SJCRH30 (cell line): ENCODE measurements at places on chromosomes 3 and 15. TPM values are rescaled to one million over a fixed set of nuclear protein-coding genes. Genes with fewer than 3 reads are reported as not detected.
A peak's percentile ranks its signal among the peaks of the same experiment; 100 is the strongest.

DNA sequence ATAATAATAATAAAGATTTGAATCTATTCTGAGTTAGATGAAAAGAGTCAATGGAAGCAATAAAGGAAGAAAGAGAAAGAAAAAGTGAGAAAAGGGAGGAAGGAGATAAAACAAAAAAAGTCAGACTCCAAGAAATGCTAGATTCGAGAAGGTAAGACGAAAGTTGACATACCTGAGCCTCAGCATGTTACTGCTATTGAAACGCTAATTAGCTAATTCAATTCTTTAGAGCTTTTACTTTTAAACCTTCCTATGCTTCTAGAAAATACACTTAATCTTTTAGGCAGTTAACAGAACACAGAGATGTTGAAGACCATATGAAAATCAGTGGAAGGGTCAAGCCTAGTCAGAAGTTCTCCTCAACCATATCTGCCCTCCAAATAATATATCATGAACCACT is 337.2 kb upstream of the ROBO2 start:
- no peak overlapping the region for H3K4me3 ChIP-seq
- no peak for DNase-seq
- no peak overlapping the region for H3K27ac ChIP-seq

DNA sequence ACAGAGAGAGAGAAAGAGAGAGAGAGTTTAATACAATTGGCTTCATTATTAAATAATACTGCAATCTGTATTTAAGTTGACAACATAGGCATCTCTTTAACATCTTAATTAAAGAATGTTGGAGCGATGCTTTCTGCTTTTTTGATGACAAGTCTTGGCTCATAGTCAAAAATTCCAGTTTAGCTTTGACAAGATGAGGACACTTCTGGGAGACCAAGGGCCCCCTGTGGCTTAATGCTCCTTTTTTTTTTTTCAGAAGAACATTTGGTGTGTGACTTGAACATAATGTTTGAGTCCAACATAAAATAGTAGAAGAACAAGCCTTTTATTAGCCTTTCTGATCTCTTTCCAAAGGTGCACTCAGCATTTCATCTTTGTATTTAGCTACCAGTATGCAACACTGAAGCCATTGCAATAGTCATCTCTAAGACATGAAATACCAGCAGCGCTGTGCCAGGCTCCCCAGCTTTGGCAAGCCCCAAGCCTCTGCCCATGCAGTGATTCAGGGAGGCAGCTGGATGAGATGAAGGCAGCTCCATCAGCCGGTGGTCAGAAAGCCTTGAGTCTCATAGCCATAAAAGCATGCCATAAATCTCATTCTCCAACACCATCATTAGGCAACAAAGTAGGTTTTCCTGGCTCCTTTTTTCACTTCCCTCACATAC is 349.4 kb upstream of the SEMA6D start:
- no peak for DNase-seq
- H3K4me1 ChIP-seq = no peaks in the 10 kb centered on the region
- H3K4me3 ChIP-seq = no peak overlapping the region
- H3K27ac ChIP-seq = no peak overlapping the region
- H3K27me3 ChIP-seq = no peaks in the 10 kb centered on the region

DNA sequence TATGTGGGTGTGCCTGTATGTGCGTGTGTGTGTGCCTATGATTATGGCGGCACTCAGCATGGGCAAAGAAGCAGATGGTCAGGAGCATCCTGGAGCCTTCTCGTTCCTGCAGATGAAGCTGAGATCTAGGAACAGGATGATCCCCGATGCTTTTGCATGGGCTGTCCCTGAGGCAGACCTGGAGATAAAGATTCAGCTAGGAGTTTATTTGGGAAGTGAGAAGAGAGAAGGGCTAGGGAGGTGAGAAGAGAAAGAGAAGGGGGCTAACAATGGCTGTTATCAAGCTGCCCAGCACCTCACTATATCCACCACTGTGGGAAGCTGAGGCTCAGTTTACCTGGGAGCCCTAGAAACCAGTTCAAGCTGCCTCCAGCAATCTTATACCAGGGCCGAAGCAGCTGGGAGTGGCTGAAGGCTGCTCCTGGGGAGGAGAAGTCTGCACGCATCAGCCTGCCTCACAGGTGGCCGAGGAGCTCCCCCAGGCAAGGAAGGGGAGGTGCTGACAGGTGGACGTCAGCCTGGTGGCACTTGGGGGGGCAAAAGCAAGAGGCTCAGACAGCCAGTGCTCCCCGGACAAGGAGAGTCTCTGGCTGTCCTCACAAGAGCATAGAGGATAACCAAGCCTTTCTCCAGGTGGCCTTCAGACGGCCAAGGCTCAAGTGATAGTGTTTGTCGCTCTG is 94.0 kb upstream of the IQSEC1 start:
- peaks cover 3% of the 10 kb centered on the region; the same call in 1 of the 2 replicates for H3K27me3 ChIP-seq
- no peak overlapping the region for H3K4me3 ChIP-seq
- H3K27ac ChIP-seq = no peak overlapping the region
- no peaks in the 10 kb centered on the region for H3K36me3 ChIP-seq

DNA sequence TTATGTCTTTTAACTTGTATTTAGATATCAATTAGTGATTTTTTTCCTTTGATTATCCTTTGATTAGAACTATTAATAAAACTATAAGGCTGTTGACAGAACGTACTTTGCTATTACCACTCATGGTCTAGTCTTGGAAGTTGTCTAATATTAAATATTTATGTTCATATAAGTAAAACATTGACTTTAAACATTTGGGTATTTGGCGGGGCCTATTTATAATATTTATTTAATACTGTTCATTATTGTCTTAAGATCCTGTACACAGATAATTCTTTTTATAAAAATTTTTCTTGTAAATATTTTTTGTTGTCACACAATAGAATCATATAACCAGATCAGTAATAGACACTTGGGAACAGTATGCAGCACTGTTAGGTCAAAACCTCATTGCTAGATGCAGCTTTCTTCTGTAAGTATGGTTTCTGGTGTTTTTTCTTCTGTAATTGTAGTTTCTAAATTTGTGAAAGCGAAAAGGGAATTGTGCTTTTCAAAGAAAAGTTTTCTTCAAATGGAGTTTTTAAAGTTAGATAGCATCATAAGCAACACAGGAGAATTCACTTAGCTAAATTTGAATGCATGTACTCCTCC is 93.4 kb downstream of the FNDC3B start:
- no peaks in the 10 kb centered on the region for H3K4me1 ChIP-seq
- H3K27ac ChIP-seq = no peak overlapping the region

- no peaks in the 10 kb centered on the region for H3K27me3 ChIP-seq
- peaks cover 8% of the 10 kb centered on the region for H3K4me1 ChIP-seq
- DNase-seq = peak; percentile 55
Measured at GRCh38 chr3:1087066-1087560, 5.7 kb upstream of the CNTN6 start.

- H3K4me3 ChIP-seq = no peak overlapping the region
- DNase-seq = no peak
- H3K27me3 ChIP-seq = peaks cover 5% of the 10 kb centered on the region; the same call in 1 of the 2 replicates
- H3K27ac ChIP-seq = no peak overlapping the region
Measured at GRCh38 chr15:101528917-101529299, 39.4 kb upstream of the PCSK6 start.

DNA sequence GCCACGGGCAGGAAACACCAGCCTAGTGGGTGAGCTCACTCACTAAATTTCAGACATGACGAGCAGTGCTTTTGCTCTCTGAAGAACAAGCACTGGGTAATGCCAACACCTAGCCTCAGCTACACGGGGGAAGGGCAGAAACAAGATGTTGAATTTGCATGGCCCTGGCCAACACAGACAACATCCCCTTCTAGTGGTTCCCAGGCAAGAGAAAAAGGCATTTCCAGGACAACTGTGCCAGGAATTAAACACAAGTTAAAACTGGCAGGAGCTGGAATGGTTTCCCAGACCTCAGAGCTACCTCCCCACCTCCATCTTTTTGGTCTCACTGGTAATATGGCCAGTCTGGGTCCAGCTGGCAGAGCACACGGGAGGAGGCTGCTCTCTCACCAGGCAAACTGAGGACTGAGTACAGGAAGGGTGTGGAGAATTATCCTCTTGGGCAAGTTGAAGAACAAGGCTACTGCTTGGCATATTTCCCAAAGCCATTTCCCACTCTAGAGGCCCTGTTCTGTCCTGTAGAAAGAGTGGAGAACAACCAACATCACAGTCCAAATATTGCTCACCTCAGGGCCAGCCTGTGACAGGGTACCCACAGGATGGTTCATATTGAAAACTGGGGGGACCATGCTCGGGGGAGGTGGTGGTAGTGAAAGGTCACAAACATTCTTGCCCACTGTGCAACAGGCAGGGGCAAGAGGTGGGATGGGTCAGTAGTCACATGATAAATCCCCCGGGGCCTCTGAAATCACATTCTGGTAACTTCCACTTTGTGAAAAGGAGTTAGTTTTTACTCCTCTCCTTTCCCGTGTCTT is 26.5 kb downstream of the TSPAN3 start:
- no peak for DNase-seq
- H3K36me3 ChIP-seq = peaks cover 76% of the 10 kb centered on the region
- no peaks in the 10 kb centered on the region for H3K27me3 ChIP-seq
- H3K27ac ChIP-seq = no peak overlapping the region

DNA sequence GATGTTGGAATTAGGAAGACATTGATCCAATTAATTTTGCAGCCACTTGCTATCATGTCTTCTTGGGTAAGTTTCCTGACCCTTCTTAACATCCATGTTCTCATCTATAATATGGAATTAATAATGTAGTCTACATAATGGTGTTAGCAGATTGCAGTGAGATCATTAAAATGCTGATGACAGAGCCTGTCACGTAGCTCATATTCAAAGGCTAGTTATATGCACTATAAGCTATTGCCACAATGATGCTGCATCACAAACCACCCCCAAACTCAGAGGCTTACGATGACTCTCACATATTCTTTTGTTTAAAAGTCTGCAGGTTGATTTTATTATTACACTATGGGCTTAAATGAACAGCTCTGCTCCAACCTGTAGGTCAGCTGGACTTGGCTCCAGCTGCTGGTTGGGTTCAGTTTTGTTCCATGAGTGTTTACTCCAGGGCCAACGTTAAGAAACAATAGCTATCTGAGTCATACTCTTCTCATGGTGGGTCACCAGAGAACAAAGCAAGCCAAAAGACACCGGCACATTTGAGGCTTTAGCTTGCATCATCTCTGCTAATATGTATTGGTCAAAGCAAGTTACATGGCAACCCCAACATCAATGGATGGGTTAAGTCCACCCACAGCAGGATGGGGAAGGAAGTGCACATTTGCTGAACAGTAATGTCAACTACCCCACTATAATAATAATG is 250.0 kb upstream of the SLCO3A1 start:
- H3K36me3 ChIP-seq = no peaks in the 10 kb centered on the region
- no peak for DNase-seq
- H3K27me3 ChIP-seq = no peaks in the 10 kb centered on the region
- no peaks in the 10 kb centered on the region for H3K4me1 ChIP-seq
- no peak overlapping the region for H3K27ac ChIP-seq

The CD86 gene
- not detected in 2 replicates for total RNA-seq

The ZNF502 gene
- total RNA-seq = 1.0 and 1.2 TPM in 2 replicates

The FETUB gene
- total RNA-seq = not detected in 2 replicates

The CLDN1 gene
- total RNA-seq = 0.25 and 0.42 TPM in 2 replicates

The SLC9C1 gene
- not detected in 2 replicates for total RNA-seq

The ACOX2 gene
- 0.15 and 0.26 TPM in 2 replicates for total RNA-seq

The SLC4A7 gene
- total RNA-seq = 59.5 and 71.5 TPM in 2 replicates

The GPR15 gene
- total RNA-seq = not detected in 2 replicates

The MESP1 gene
- not detected in 2 replicates for total RNA-seq

The PLSCR2 gene
- not detected in 2 replicates for total RNA-seq

The SOX2 gene
- total RNA-seq = 4.7 and 5.4 TPM in 2 replicates

The ACVR2B gene
- 27.8 and 29.1 TPM in 2 replicates for total RNA-seq
